ENCODE measurements at places on chromosomes 3 and 15. TPM values are rescaled to one million over a fixed set of nuclear protein-coding genes. Genes with fewer than 3 reads are reported as not detected.
A peak's percentile ranks its signal among the peaks of the same experiment; 100 is the strongest.

- DNase-seq, result no peak
Measured at GRCh38 chr15:51524376-51524775, 98.2 kb downstream of the DMXL2 start.

FGF12 gene
- 7.0 TPM for total RNA-seq

GRCh38 chr15:40510201-40510600 is 39.4 kb downstream of the CHST14 start:
- no peak for DNase-seq

GOLGA8G gene
- total RNA-seq, result 3.6 TPM

DNA sequence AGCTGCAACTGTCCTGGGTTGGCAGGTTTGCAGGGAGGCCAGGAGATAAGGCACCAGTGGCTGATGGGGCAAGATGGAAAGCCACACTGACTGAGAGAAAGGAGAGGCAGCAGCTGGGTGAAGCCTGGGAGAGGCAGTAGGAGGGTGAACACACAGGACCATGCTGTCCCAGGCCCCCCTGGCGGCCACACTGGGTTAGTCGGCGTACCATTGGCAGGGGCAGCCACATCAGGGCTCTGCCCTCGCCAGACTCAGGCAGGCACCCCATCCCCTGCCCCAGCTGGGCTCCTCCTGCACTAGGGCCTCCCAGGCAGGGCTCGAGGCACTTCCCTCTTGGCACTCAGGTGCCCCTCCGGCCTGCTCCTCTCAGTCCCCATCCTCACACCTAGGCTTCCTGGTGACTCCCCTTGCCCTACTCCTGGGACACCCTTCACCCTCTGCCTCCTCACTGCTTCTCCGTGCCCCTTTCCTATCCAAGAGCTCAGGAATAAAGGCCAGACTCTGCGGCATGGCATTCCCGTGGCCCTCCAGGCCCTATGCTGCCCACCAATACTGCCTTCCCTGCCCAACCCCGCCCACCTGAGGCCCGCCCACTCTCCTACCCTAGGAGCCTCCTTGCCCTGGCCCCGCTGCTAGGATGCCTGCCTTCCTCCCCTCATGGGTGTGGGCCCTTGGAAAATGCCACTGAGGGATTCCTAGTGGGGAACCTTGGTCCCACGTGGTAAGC is 28.7 kb upstream of the DUSP7 start:
- DNase-seq, result no peak

CD200 gene
- 13.2 TPM for total RNA-seq

DNA sequence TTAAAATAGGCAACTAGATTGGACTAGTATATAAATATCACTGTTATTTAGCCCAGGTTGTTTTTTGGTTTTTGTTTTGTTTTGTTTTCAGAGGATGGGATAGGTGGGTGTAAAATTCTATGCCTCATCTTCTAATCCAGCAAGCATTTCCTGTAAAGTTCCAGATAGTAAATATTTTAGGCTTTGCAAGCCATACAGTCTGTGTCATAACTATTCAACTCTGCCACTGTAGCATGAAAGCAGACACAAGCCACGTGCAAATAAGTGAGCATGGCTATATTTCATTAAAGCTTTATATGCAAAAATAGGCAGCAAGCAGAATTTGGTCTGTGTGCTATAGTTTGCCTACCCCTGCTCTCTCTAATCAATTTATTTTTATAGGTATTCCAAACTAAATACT is 657.3 kb upstream of the TGFBR2 start:
- no peak for DNase-seq

TGM4 gene
- total RNA-seq, result 3.1 TPM

DNA sequence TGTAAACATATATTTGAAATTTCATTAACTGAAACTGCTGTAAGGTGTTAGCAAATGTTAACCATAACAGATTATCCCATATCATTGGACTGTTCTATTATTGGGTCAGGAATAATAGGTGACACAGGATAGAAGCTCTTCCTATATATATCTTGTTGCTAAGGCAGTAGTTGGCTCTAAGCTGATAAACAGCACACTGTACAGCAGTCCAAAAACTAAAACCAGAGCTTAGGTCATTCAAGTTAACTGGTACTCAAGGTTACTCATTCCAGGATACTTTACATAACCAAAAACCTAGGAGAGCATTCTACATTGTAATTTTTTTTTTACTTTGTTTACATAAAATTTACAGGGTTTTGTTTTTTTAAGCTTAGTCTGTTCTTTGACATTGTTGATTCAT is 8.9 kb downstream of the DNAJC19 start:
- no peak for DNase-seq

DNA sequence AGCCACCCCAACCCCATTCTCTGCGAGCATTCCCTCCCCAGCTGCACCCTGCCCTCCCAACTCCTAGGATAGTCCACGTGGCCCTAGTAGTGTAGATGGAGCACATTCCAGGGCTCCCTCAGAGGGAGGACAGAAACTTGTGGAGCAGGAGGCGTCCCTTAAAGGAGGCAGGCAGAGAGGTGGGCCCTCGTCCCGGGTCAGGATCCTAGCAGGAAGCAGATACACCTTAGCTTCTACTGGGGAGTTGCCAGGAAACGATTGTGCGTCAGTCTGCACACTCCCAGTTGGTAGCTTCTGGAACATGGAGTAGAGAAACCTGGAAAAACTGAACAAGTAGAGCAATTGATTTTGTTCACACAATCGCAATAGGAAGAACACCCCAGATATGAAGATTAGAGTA is 43.9 kb upstream of the KLHL25 start:
- DNase-seq, result no peak

AMT gene
- total RNA-seq, result 13.5 TPM

- peak; percentile 18 for DNase-seq
Measured at GRCh38 chr3:56775838-56776555, 25.8 kb downstream of the ARHGEF3 start.

Measured in umbilical cord (tissue), 2 donors.